ENCODE measurements at places on chromosomes 3 and 15.

- H3K4me3 ChIP-seq: no peak overlapping the region
- no peaks in the 10 kb centered on the region for H3K36me3 ChIP-seq
- no peak overlapping the region for H3K27ac ChIP-seq
- no peaks in the 10 kb centered on the region for H3K27me3 ChIP-seq
Measured at GRCh38 chr3:46498916-46499519, 1.2 kb downstream of the RTP3 start.

- no peak overlapping the region for H3K4me3 ChIP-seq
- H3K27ac ChIP-seq: no peak overlapping the region
- H3K4me1 ChIP-seq: no peaks in the 10 kb centered on the region
- no peaks in the 10 kb centered on the region for H3K36me3 ChIP-seq
Measured at GRCh38 chr3:1251282-1252060, 158.6 kb downstream of the CNTN6 start.

- H3K27me3 ChIP-seq: no peaks in the 10 kb centered on the region
- H3K4me1 ChIP-seq: peaks cover 9% of the 10 kb centered on the region
- H3K4me3 ChIP-seq: no peak overlapping the region
- H3K36me3 ChIP-seq: no peaks in the 10 kb centered on the region
- H3K27ac ChIP-seq: no peak overlapping the region
- DNase-seq: no peak
Measured at GRCh38 chr15:67039384-67040075, 25.9 kb upstream of the SMAD3 start.

- H3K4me3 ChIP-seq: no peak overlapping the region
- H3K27ac ChIP-seq: no peak overlapping the region
- DNase-seq: no peak
- peaks cover 3% of the 10 kb centered on the region for H3K4me1 ChIP-seq
- H3K36me3 ChIP-seq: no peaks in the 10 kb centered on the region
Measured at GRCh38 chr15:63514531-63514943, 10.1 kb downstream of the USP3 start.

GRCh38 chr3:170709046-170709445 is 123.2 kb upstream of the SLC7A14 start:
- no peaks in the 10 kb centered on the region for H3K27me3 ChIP-seq
- no peak overlapping the region for H3K27ac ChIP-seq
- H3K4me3 ChIP-seq: no peak overlapping the region
- H3K4me1 ChIP-seq: no peaks in the 10 kb centered on the region

All from iPS DF 6.9 (cell line).